H9 (cell line): ENCODE measurements at places on chromosomes 1 and 21. TPM values are rescaled to one million over a fixed set of nuclear protein-coding genes. Genes with fewer than 3 reads are reported as not detected.

PLEKHN1 gene
- total RNA-seq: 2.0 and 3.0 TPM in 2 replicates

GRCh38 chr21:27564684-27565301, 597.9 kb upstream of the ADAMTS5 start:
- H3K4me1 ChIP-seq: no peaks in the 10 kb centered on the region
- no peaks in the 10 kb centered on the region for H3K27me3 ChIP-seq
- no peak overlapping the region for H3K4me3 ChIP-seq
- no peaks in the 10 kb centered on the region for H3K36me3 ChIP-seq
- DNase-seq: peak; percentile 38

HSD3B1 gene
- total RNA-seq: not detected in 2 replicates

PM20D1 gene
- total RNA-seq: not detected in 2 replicates

DNA sequence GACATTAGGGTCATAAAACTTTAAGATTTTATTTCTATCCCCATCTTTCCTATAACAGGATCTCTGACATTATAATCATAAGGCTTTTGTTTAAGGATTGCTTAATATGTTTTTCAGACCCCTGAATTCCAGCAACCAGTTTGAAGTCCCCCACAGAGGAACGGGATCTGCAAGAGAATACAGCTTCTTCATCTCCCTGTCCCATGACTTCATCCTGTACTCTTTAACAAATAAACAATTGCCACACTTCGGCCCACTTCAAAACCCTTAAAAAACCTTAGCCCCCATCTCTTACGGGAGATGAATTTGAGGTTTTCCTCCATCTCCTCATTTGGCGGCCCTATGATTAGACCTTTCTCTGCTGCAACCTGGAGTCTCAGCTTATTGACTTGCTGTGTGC, 35.8 kb downstream of the TESK2 start:
- H3K36me3 ChIP-seq: no peaks in the 10 kb centered on the region; the same call in 2 of the 3 replicates
- H3K27ac ChIP-seq: no peak overlapping the region
- no peaks in the 10 kb centered on the region; the same call in 1 of the 2 replicates for H3K4me1 ChIP-seq
- no peak for DNase-seq
- no peak overlapping the region for H3K4me3 ChIP-seq
- H3K27me3 ChIP-seq: no peaks in the 10 kb centered on the region

GRCh38 chr1:44819608-44820327, 11.4 kb downstream of the BTBD19 start:
- no peaks in the 10 kb centered on the region; the same call in 1 of the 2 replicates for H3K4me1 ChIP-seq
- H3K27me3 ChIP-seq: no peaks in the 10 kb centered on the region
- 0 out of 2 replicates have a peak, but pooled peaks cover 2% of the 10 kb centered on the region for H3K36me3 ChIP-seq
- peak overlapping the region; percentile 75 for H3K4me3 ChIP-seq

GRCh38 chr1:234533034-234533891, 54.3 kb upstream of the TARBP1 start:
- H3K4me3 ChIP-seq: no peak overlapping the region
- H3K27ac ChIP-seq: no peak overlapping the region
- no peaks in the 10 kb centered on the region for H3K36me3 ChIP-seq
- no peak for DNase-seq
- peaks cover 2% of the 10 kb centered on the region; the same call in 1 of the 2 replicates for H3K4me1 ChIP-seq

DNA sequence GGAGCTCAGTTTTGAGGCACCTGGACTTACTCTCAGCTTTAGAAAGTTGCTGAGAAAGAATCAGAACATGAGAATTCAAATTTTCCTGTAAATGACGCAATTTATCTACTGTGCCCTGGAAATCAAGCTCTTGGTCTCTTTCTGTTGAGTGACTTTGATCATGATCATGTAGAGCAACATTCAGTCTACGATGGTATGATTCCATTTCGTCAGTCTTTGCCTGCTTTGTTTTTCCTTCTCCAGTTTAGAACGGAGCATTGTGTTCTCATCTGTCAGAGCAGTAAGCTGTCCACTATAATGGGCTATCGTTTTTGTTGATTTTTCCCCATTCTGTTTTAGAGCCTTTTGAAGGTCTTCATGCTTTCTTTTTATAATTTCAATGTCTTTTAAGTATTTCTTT, 20.7 kb downstream of the SFT2D2 start:
- no peaks in the 10 kb centered on the region for H3K27me3 ChIP-seq
- H3K27ac ChIP-seq: no peak overlapping the region
- H3K4me3 ChIP-seq: no peak overlapping the region

DNA sequence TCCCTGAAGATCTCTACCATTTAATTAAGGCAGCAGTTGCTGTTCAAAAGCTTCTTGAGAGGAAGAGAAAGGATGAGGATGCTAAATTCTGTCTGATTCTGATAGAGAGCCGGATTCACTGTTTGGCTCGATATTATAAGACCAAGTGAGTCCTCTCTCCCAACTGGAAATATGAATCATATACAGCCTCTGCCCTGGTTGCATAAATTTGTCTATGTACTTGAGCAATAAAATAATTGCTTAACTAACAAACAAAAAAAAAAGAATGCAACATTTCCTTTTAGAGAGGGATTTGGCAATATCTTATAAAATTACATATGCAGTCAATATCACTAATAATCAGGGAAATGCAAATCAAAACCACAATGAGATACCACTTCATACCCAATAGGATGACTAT, 26.8 kb downstream of the ALDH9A1 start:
- no peaks in the 10 kb centered on the region for H3K27me3 ChIP-seq
- DNase-seq: no peak
- peaks cover 63% of the 10 kb centered on the region for H3K36me3 ChIP-seq
- H3K4me1 ChIP-seq: no peaks in the 10 kb centered on the region
- H3K4me3 ChIP-seq: no peak overlapping the region

DNA sequence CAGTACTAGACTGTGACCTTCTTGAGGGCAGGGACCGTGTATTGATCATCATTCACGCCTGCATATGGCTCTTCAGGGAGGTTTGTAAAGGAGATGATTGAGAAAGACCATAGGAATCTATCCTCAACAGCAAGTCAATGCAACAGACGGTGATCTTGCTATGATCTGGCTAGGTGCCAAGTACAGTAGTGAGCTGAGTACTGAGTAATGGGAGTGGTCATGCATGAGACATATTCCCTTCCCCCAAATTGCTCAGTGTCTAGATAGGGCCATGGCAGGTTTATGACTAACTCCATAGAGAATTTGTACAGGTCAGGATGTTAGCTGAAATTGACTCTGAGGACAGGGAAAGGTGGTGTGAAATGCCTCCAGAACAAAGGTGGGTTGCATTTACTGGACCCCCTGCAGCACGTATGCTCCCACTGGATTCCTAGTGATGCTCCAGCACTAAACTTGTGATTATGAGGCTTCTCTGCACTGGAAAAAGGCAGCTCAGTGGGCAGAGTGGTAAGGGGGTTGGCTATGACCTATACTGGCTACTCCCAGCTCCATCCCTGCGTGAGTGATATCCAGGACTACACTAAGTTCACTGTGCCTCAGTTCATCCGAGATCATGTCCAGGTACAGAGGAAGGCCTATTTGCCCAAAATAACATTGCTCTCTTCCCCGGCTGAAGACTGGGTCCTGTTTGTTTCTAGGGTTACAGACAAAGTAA, 37.2 kb downstream of the KCNJ6 start:
- DNase-seq: no peak
- no peak overlapping the region for H3K4me3 ChIP-seq
- no peaks in the 10 kb centered on the region for H3K36me3 ChIP-seq
- H3K4me1 ChIP-seq: no peaks in the 10 kb centered on the region

PDC gene
- not detected in 2 replicates for total RNA-seq

DNA sequence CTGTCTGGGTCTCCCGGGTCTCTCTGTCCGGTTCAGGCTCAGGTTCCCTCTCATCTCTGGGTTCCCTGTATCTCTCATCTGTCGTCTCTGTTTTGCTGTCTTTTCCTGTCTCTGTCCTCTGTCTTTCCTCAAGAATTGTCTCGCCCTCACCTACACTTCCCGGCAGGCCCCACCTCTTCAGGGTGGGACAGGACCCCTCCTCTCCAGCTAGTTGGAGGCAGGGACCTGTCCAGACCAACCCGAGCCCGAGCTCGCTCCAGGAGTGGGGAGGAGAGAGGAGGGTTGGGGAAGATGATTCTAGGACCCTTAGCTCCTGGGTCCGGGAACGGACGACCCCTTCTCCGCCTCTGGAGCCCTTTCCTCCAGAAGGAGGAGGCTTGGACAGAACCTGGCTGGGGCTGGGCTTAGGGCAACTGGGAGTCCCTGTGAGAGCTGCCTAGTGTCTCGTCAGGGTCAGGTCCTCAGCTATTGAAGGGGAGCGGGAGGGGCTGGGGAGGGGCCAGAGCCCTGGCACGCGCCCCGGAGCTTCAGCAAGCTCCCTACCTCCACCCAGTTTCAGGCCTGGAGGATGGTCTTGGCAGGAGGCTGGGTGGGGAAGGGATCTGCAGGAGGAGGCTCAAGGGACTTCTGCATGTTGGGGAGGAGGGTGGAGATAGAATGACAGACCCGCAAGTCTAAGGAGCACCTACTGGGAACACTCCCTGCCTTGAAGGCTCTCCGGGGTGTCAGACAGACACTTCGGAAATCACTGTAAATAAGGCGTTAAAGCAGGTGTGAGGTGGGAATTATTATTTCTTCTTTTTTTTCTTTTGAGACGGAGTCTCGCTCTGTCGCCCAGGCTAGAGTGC, 26.3 kb upstream of the EPB41 start:
- H3K4me1 ChIP-seq: peaks cover 16% of the 10 kb centered on the region; the same call in 1 of the 2 replicates
- no peaks in the 10 kb centered on the region for H3K36me3 ChIP-seq
- peak overlapping the region; percentile 71 for H3K4me3 ChIP-seq
- H3K27ac ChIP-seq: no peak overlapping the region

- H3K27ac ChIP-seq: no peak overlapping the region
- H3K4me3 ChIP-seq: no peak overlapping the region
- H3K27me3 ChIP-seq: no peaks in the 10 kb centered on the region
- DNase-seq: no peak
- no peaks in the 10 kb centered on the region for H3K36me3 ChIP-seq
- peaks cover 4% of the 10 kb centered on the region; the same call in 1 of the 2 replicates for H3K4me1 ChIP-seq
Measured at GRCh38 chr1:59110271-59110670, 186.6 kb upstream of the FGGY start.

- no peaks in the 10 kb centered on the region for H3K4me1 ChIP-seq
- no peaks in the 10 kb centered on the region for H3K27me3 ChIP-seq
- DNase-seq: no peak
- no peak overlapping the region for H3K4me3 ChIP-seq
- H3K36me3 ChIP-seq: peaks cover 21% of the 10 kb centered on the region
Measured at GRCh38 chr1:3876716-3877115, 19.4 kb downstream of the DFFB start.

DNA sequence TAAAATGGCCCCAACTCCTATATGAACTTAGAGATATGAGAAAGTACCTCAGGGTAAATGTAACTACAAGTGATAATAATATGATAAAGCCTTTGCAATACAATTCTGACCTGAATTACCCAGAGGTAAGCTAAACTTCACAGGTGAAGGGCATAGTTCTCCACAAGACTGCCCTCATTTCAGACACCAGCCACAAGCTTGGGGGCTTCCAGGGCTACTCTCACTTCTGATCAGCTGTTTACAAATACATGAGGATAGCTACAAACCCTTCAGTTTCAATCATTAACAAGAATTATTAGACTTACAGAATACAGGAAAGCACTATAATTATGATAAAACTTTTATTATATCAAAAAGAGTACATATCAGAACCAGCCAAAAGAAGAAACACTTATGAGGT, 18.7 kb upstream of the DPH5 start:
- no peak overlapping the region for H3K27ac ChIP-seq
- H3K27me3 ChIP-seq: no peaks in the 10 kb centered on the region
- H3K36me3 ChIP-seq: peaks cover 23% of the 10 kb centered on the region
- no peaks in the 10 kb centered on the region for H3K4me1 ChIP-seq
- DNase-seq: no peak
- no peak overlapping the region for H3K4me3 ChIP-seq

FCER1G gene
- 0.44 and 0.90 TPM in 2 replicates for total RNA-seq

GRCh38 chr1:57109883-57110282, 144.1 kb upstream of the C8B start:
- H3K4me1 ChIP-seq: no peaks in the 10 kb centered on the region
- H3K27me3 ChIP-seq: no peaks in the 10 kb centered on the region
- no peak for DNase-seq
- H3K4me3 ChIP-seq: no peak overlapping the region

DNA sequence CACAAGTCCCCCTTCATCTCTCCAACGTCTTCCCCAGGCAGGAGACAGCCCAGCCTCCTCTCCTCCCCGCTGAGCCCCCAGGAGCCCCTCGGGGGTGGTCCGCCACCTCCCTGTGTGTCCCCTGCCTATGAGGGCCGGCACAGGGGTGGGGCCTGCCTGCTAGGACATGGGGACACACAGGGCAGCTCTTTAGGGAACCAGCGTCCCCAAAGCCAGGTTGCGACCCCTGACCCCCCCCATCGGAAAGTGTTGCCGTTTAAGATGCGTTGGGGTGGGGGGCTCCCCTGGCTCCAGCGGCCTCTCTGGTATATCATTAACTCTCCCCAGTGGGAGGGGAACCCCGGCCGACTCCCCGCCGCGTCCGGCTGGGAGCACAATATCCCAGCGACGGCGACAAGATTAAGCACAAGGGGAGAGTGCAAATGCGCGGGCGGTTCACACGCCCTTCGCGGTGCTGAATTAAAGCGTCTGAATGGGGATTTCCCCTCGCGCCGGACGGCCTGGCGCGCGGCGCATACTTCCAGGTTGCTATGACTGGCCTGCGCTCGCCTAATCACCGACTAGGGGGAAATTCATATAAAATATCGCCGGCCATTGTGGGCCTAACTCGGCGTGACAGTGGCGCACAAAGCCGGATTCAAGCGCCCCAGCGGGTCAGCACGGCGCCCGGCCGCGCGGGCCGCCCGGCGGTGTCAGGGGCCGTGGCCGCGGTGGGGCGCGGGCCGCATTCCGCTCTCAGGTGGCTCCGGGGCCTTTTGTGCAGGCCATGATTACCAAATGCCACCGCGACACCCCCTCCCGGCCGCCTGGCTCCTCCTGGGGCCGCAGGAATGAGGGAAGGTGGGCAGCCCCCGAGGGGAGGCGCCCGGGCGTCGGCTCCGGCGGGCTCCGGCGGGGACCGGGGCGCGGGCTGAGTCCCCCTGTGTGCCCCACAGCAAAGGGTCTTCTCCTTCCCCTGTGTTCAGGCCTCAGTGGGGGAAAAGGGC, 30.9 kb downstream of the WNT3A start:
- peak overlapping the region; percentile 51 for H3K4me3 ChIP-seq
- DNase-seq: peak; percentile 36
- no peak overlapping the region for H3K27ac ChIP-seq

- no peak for DNase-seq
- no peak overlapping the region for H3K4me3 ChIP-seq
- peaks cover 6% of the 10 kb centered on the region for H3K4me1 ChIP-seq
- H3K27me3 ChIP-seq: no peaks in the 10 kb centered on the region
Measured at GRCh38 chr1:167149793-167150491, 56.1 kb downstream of the STYXL2 start.

TRIM63 gene
- not detected in 2 replicates for total RNA-seq

UMODL1 gene
- not detected in 2 replicates for total RNA-seq

GRCh38 chr1:224506141-224506814, 71.7 kb upstream of the WDR26 start:
- H3K27ac ChIP-seq: no peak overlapping the region
- no peak overlapping the region; the same call in 2 of the 3 replicates for H3K4me3 ChIP-seq
- H3K4me1 ChIP-seq: peaks cover 3% of the 10 kb centered on the region; the same call in 1 of the 2 replicates

- H3K27me3 ChIP-seq: no peaks in the 10 kb centered on the region
Measured at GRCh38 chr1:184555665-184556641, 169.1 kb downstream of the C1orf21 start.

FABP3 gene
- total RNA-seq: 9.0 and 10.2 TPM in 2 replicates

NTNG1 gene
- total RNA-seq: 1.0 and 1.5 TPM in 2 replicates

DNA sequence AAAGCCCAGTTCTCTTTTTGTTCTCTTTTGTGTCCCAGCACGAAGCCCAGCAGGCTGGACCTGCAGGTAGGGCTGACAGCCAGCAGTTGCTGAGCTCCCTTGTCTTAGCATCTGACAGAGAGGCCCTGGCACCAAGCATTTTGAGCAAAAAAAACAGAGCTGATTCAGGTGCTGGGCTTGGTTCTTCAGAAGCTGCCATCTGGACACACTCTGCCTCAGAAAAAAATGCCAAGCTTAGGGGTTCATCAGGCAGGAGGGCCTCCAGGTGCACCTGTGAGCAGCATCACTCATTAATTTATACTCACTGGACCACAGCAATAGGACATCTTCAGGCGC, 167.1 kb upstream of the PLD5 start:
- no peak overlapping the region for H3K27ac ChIP-seq
- H3K27me3 ChIP-seq: no peaks in the 10 kb centered on the region; the same call in 1 of the 2 replicates

A3GALT2 gene
- not detected in 2 replicates for total RNA-seq
